ENCODE measurements at places on chromosomes 1 and 21.

DNA sequence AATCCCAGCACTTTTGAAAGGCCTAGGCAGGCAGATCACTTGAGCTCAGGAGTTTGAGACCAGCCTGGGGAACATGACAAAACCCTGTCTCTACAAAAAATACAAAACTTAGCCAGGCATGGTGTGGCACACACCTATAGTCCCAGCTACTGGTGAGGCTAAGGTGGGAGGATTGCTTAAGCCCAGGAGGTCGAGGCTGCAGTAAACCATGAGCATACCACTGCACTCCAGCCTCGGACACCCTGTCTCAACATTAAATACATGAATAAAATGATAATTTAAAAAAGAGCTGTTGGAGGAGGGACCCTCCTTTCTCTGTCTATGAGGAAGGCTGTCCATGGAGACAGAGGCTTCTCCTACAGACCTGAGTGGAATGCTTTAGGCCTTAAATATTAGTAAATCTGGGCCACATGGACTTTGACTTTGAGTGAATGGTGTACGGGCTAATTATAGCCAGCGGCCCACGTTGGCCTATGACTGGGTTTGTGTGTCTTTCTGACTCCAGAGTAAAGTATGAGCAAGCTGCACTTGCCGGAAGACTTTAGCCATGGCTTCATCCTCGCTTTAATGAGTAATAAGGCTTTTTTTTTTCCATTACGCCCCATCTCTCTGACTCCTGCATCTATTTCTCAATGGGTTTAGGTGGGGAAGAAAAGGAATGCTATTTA is 21.3 kb downstream of the RAB3B start:
- no peak for DNase-seq

GRCh38 chr21:24289539-24289938 is 1317.7 kb downstream of the MRPL39 start:
- DNase-seq: no peak

DNA sequence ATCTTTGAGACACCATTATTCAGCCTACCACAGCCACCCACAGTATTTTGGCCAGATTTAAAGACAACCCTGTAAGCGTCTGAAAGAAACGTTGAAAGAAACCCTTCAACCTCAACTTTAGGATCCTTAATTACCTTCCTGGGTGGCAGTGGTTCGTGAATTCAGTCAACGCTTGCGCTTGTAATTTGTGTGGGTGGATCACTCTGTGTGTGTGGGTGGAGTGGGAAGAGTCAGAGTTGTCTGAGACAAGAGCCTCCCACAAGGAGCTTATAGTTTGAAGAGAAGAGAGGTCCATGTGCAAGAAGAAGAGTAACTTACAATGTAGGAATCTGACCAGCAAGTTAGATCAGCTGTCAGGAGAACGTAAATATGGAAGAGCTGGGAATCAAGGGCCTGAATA is 8.4 kb downstream of the COQ8A start:
- no peak for DNase-seq

DNA sequence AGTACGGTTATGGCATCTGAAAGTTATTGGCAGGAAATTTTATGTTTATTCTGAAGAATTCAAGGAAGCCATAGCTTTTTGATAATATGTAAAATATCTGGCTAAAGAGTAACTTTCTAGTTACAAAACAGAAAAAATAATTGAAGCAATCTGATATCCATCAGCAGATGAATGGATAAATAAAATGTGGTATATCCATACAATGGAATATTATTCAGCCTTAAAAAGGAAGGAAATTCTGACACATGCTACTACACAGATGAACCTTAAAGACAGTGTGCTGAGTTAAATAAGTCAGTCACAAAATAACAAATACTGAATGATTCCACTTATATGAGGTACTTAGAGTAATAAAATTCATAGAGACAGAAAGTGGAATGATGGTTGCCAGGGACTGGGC is 25.0 kb upstream of the HIVEP3 start:
- no peak for DNase-seq

DNA sequence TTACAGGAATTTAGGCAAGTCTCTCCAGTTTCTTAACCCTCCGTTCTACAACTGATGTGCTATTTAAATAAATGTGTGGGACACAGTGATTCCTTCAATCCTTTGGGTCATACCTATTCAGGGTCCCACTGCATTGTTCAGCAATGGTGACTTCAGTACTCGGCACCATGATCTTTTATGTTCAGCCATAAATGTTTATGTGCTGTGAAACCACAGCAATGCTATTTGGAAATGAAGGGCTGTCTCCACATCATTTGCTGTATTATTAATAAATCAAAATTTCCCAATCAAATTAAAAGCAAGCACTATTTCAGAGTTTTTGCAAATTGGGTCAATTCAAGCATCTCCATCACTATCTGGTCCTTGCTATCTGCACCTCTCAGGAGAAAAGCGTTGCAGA is 84.8 kb downstream of the NR5A2 start:
- no peak for DNase-seq

GRCh38 chr1:20640183-20640597 is 6.9 kb downstream of the PINK1 start:
- DNase-seq: peak; percentile 80

DNA sequence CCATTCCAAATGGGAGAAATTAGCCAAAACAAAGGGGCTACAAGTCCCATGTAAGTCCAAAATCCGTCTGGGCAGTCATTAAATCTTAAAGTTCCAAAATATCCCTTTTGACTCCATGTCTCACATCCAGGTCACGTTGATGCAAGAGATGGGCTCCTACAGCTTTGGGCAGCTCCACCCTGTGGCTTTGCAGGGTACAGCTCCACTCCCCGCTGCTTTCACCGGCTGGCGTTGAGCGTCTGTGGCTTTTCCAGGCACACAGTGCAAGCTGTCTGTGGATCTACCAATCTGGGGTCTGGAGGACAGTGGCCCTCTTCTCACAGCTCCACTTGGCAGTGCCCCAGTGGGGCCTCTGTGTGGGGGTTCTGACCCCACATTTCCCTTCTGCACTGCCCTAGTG is 130.2 kb downstream of the TPR start:
- DNase-seq: no peak

- no peak for DNase-seq
Observed at GRCh38 chr21:39602076-39602689, 10.6 kb upstream of the B3GALT5 start.

- no peak for DNase-seq
Observed at GRCh38 chr21:36104317-36105300, 30.3 kb upstream of the CBR3 start.

DNA sequence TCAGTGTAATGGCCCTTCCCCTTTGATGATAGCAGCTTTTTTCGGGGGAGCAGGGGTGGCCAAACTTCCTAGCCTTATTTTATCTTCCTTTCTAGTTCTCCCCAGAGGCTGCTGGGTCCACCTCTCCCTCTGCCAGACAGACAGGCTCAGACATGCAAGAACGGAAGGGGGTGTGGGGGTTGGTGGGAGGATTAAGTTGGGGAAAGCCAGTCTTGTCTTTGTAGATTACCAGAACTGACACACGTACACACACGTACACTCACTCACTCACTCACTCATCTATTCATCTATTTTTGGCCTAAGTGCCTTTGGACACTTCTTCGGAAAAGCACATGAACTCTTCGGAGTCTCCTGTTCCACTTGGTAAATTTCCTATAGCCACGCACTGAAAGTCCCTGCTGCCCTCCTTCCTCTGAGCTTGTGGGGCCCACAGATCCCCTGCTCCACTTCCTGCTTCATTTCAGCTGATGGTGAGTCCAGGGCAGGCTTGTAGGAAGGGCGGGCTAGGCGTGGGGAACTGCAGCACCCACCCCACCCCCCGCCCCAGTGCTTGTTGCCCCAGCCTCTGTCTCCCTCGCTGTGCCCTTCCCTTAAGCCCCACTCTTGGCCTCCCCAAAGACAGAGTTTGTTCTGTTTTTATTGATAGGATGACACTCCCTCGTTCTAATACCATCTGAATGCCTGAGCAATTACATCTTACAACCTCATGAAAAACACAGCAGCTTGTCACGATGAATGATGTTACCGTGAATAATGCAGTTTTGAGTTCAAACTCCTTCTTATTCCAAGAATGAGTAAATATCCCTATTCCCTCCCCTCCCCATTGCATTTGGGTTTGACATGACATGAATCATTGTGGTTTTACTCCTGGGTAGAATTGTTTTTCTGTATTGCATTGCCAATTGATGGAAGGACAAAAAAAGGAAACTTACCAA is 60.7 kb upstream of the ATP5PO start:
- peak; percentile 59 for DNase-seq

GRCh38 chr21:44064852-44065403 is 42.3 kb upstream of the PWP2 start:
- no peak for DNase-seq

DNA sequence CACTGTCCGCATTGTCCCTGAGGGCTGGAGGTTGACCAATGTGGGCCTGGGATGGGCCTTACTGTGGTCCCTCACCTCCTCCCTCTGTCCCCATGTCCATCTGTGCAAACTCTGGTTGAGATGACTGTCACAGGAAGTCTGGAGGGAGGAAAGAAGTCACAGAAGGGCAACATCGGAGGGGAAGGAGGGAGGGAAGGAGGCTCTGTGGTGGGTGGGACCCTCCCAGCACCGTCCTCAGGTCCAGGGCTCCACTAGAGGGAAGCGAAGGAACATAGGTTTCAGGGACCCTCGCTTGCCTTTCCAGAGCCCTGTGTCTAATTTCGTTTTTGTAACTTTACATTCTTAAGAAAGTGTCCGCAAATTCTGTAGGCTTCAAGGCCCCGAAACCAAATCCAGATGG is 111.3 kb upstream of the SLC44A3 start:
- no peak for DNase-seq

- no peak for DNase-seq
Observed at GRCh38 chr1:17723684-17724083, 31.4 kb upstream of the ACTL8 start.

- DNase-seq: no peak
Observed at GRCh38 chr1:223233410-223234169, 90.5 kb upstream of the TLR5 start.

DNA sequence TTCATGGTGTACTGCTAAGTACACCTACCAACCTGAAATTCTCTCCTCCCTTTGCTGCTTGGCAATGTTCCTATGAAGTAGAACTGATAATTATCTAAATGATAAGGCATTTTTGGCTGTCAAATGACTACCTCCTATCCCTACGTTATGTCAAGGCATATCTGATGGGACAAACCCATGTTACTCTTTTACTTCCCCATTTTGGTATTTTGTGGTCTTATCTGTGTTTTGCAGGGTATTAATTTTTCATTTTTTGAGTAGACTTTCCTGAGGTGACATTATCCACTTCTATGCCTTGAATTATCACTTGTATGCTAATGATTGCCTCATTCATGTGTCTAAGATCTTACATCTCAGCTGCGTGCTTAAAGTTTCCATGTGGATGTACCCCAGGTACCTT is 499.6 kb upstream of the B3GALT2 start:
- no peak for DNase-seq

GRCh38 chr1:169307176-169307575 is 60.4 kb downstream of the NME7 start:
- DNase-seq: no peak

DNA sequence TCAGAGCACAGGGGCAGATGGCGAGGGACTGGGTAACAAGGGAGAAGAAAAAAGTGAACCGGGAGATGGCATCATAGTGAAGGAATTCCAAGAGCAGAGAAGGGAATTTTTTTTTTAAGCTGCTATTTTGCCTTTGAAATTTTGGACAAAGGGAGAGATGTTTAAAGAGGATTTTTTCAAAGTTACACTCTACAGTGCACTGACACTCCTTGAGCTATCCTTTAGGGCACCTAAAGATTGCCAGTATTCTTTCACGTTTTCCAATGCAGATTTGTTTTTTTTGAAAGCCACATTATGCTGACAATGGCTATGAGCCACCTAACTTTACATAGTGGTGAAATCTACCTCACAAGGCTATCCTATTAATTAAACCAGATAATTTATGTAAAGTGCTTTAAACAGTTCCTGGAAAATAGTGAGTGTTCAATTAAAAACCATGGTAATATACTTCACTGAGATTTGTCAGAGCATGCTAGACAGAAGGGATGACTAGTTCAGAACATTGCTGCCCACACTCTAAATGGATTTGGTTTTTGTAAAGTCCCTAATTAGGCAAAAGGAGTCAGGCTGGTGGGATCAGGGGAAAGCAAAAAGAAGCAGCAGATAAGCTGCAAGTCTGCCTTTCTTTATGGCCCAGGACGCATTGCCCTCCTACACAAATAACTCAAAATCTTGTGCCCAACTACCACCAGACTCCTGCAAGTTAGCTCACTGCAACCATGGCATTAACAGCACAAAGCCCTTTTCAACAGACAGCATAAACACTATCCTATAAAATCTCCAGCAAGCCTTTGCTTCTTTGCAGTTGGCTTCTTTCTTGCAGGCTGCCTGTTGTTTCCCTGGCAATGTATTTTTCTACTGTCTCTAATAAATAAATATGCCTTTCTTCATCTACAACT is 53.9 kb downstream of the PRDX6 start:
- no peak for DNase-seq

- no peak for DNase-seq
Observed at GRCh38 chr1:24963099-24963872, 33.2 kb upstream of the RUNX3 start.

GRCh38 chr1:225888898-225889601 is at the start of gene LEFTY1:
TSS of gene LEFTY1 (minus strand) at chr1:225889146. CDS start at chr1:225889066, 80 bp downstream.
- no peak for DNase-seq

- DNase-seq: no peak
Observed at GRCh38 chr1:103371234-103371633, 154.3 kb upstream of the RNPC3 start.

- DNase-seq: no peak
Observed at GRCh38 chr1:219325368-219325742, 151.7 kb downstream of the LYPLAL1 start.

GRCh38 chr1:11062965-11063401 is 3.2 kb upstream of the SRM start:
- peak; percentile 84 for DNase-seq

DNA sequence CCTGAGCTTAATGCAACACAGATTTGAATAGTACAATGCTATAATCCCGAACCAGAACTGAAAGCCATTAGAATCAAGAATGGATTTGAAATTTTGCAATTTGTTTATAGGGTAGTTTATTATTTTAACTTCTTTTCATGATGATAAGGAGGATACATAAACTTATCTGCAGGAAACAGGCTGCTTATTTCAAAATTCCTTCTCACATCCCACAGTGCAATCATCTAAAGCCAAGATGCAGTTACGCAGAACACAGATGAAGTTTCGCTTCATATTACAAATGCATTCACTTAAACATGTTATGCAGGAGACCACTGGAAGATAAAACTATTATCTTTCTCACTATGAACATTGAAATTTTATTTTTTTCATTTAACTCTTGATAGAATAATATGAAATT is 1019.6 kb downstream of the PLA2G4A start:
- DNase-seq: no peak

- DNase-seq: peak; percentile 33
Observed at GRCh38 chr1:150841626-150842025, 33.6 kb upstream of the CTSK start.

GRCh38 chr1:113125517-113125916 is 52.5 kb downstream of the LRIG2 start:
- DNase-seq: no peak

- DNase-seq: no peak
Observed at GRCh38 chr1:167198518-167199133, 22.1 kb upstream of the POU2F1 start.

DNA sequence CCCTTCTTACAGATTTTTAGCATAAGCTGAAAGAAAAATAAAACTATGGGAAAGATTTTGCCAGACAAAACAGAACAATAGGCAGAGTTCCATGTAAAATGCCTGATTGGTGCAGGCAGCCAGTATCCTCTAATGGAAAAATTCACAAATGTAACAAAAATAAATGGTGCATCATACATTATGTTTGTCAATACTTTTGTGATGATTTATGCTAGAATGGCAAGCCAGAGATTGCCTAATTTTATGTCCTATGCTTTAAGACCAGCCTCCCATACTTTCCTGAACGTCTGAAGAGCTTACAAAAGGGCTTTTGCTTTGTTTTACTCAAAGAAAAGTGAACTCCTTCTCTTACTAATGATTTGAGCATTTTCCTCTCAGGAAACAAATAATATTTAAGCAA is 81.5 kb upstream of the KCNJ15 start:
- no peak for DNase-seq

Data from GM13977 (cell line).